ENCODE measurements at places on chromosomes 7 and 10. TPM values are rescaled to one million over a fixed set of nuclear protein-coding genes. Genes with fewer than 3 reads are reported as not detected.

DNA sequence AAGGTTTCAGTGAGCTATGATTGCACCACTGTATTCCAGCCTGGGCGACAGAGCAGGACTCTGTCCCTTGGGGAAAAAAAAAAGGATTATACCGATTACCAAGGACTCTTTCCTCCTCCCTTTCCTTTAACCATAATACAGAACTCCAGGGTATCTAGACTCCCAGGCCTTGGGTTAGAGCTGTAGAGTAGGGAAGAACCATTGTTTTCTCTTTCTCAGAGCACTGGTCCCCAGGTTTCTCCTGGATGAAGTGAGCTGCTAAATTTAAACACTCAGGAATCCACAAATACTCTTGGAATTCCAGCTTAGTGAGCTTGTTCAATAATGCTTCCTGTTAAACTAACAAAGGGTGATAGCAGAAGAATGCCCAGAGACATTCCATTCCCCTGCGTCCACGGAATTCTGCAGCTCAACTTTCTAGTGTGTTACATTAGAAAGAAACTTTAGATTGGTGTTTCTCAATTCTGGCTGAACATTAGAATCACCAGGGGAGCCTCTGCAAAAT lies 14.6 kb upstream of the RPEL1 start:
- DNase-seq, result no peak

- DNase-seq, result no peak
Measured at GRCh38 chr10:805620-806305, 116.3 kb upstream of the DIP2C start.

GRCh38 chr10:10772411-10772810 lies 245.3 kb upstream of the CELF2 start:
- DNase-seq, result no peak

DNA sequence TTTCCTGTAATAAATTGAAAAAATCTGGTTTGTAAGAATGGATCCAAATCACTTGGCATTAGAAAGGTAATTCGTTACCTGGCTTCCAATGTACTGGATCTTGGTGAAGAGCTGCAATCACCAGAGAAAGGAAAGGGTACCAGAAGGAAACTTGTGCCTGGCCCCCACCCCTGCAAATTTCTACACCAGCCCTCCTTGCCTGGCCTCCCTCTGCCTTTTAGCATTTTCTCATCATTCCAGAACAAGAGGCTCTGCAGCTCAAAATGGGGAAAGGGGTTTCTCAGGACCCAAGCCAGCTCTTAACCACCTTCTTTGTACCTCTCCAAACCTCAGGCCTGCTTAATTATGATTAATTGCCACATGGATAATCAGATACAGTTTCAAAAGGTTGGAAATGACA lies 612.8 kb upstream of the MGMT start:
- DNase-seq, result no peak

GRCh38 chr7:31192986-31193385 lies 140.9 kb downstream of the ADCYAP1R1 start:
- no peak for DNase-seq

- DNase-seq, result no peak
Measured at GRCh38 chr10:5550621-5551530, 26.1 kb downstream of the CALML3 start.

DNA sequence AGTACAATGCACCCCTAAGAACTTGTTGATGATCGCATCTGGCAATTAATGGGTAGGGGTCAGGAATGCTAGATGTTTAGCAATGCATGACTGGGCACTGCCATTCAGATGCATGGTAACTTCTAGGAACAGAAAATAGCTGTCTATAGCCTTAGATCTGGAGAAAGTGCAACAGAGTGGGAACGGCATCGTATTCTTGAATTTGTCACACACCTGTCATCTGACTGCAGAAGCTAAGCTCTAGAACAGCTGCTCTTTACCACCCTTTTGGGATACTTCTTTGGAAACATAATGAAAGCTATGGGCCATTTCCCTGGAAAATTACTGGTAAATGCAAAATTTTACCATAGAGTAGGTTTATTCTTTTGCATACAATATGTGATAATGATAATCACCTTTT lies 118.1 kb downstream of the SLC25A13 start:
- DNase-seq, result no peak

GRCh38 chr7:150856303-150857275 lies 4.3 kb downstream of the AOC1 start:
- no peak for DNase-seq

GRCh38 chr10:79181698-79182521 lies 113.1 kb downstream of the ZMIZ1 start:
- no peak for DNase-seq

GRCh38 chr10:78278058-78278404 lies 244.4 kb downstream of the RPS24 start:
- no peak for DNase-seq

DNA sequence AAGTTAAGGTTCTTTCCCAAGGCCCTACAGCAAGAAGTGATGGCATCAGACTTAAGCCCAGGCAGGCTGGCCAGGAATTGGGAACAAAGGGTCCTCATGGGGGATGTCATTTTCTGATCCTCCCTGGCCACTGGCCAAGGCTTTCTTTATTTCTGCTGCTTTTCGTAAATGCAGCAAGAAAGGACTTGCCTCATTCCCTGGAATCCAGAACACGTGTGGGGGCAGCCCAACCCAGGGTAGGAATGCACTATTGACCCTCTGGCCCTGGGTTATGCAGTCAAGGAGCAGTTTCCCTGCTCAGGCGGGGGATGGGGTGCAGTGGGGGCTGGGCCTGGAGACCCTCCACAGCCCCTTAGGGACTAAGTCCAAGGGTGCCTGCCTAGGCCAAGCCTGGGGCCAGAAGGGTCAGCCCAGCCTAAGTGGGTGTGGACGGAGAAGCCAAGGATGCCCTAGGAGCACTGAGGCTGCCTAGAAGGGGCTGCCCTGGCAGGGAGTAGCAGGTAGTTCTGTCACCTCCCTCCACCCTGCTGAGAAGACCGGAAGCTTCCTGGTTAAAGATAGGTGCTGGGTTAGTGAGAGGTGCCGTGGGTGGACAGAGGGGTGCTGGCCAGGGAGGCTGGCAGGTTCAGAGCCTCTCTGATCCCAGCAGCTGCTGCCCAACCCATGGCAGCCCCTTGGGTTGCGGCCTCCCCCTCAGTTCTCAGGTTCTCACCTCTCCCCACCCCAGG lies 179.2 kb downstream of the SH3PXD2A start:
- no peak for DNase-seq

- DNase-seq, result no peak
Measured at GRCh38 chr7:95925971-95926370, 153.6 kb downstream of the DYNC1I1 start.

DNA sequence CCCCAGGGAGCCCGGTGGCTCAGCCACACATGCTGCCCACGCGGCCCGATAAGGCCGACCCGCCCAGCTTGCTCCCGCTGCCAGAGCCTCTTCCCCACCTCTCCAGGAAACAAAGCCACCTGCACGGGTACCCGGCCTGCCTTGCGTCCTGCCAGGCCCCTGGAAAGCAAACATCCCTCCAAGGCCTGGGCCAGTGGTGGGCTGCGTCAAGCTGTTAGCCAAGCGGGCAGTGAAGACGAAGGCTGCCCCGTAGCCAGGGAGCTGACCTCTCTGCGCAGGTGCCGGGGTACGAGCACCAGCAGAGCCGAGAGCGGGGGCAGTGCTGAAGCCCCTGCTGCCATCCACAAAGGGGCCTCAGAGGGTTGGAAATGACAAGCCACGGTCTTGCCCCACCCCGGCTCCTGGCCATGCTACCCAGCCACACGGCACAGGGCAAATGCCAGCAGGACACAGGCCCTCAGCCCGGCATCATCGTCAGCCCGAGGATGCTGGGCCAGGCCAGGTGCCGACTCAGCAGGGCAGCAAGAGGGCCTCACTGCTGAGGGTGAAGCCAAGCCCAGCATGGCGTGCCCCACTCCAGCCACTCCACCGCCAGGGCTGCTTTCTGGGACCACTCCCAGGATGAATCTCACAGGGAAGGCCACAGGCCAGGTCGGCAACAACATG lies 140.0 kb downstream of the PTPRN2 start:
- no peak for DNase-seq

- DNase-seq, result no peak
Measured at GRCh38 chr10:105964009-105964408, 1200.5 kb downstream of the SORCS1 start.

- DNase-seq, result no peak
Measured at GRCh38 chr10:114271779-114272167, 32.7 kb downstream of the VWA2 start.

DNA sequence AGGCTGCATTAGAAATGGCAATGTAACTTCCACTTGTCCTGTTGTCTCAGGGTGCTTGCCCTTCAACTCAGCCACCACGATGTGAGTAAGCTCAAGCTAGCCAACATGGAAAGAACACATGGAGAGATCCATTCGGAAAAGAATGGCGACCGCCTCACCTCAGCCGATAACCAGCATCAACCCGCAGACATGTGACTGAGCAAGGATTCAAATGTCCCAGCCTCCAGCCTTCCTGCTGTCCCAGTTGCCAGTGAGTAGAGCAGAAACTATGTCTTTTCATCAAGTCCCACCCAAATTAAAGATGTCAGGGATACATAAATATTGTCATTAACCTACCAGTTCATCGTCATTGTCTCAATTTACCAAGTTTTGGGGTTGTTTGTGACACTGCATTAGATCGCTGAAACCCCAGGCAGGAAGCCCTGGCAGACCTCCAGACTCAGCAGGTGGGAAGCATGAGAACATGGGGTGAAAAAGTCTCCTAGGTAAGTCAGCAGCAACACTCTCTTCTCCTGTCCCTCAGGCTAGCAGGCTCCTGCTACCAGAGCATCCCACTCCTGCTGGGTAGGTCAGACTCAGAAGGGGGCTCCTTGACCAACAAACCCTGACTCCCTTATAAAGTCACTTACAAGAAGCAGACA lies 67.0 kb downstream of the OSBPL3 start:
- DNase-seq, result no peak

Gene HTRA1
- not detected for total RNA-seq

Gene UNCX
- not detected for total RNA-seq

Gene TUBAL3
- not detected for total RNA-seq

Gene COBL
- not detected for total RNA-seq

Gene ZCCHC24
- 0.83 TPM for total RNA-seq

Gene PRPS1L1
- total RNA-seq, result not detected

Gene SLF2
- total RNA-seq, result 36.1 TPM

Gene AP3M1
- 62.1 TPM for total RNA-seq

Gene PSD
- total RNA-seq, result 2.5 TPM

Gene FXYD4
- not detected for total RNA-seq

Gene TSPAN12
- total RNA-seq, result not detected

Gene NDUFB2
- 209 TPM for total RNA-seq

Gene STEAP1
- not detected for total RNA-seq

Gene AGR3
- total RNA-seq, result not detected
